ENCODE measurements at places on chromosomes 5 and 9.

DNA sequence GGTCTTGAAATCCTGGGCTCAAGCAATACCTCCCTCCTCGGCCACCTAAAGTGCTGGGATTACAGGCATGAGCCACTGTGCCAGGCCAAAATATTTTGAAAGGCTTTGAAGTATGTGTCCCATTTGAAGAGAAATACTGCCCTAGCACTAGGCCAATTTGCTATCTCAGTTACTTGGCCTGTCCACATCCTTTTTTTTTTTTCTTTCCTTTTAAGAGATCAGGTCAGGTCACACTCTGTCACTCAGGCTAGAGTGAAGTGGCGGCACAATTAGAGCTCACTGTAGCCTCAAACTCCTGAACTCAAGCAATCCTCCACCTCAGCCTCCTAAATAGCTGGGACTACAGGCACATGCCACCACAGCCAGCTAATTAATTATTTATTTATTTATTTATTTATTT lies 84.2 kb downstream of the NR6A1 start:
- no peak for DNase-seq

GRCh38 chr5:53671447-53671846 lies 111.0 kb downstream of the NDUFS4 start:
- DNase-seq: no peak

GRCh38 chr9:124423155-124423554 lies 7.9 kb upstream of the PSMB7 start:
- DNase-seq: no peak

DNA sequence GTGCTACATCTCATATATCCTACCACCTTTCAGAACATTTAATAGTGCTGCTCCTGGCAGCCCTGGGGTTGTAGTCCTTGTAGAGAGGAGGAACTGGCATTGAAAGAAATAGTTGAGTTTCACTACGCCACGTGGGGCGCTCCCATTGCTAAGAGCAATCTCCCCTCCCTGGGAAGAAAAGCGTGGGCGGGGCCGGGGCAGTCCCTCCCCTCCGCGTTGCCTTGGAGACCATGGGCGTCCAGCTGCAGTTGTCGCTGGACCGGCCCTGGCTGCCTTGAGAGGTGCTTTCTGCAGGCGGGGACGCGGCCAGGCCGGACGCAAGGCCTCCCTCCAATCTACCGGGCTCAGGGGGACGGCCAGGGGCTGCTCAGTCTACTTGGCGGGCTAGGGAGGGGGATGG lies 368 bp upstream of the CCDC180 start:
- no peak for DNase-seq

GRCh38 chr9:107999011-107999410 lies 509.4 kb upstream of the KLF4 start:
- no peak for DNase-seq

- DNase-seq: no peak
Observed at GRCh38 chr5:73701566-73701965, 75.6 kb downstream of the ARHGEF28 start.

DNA sequence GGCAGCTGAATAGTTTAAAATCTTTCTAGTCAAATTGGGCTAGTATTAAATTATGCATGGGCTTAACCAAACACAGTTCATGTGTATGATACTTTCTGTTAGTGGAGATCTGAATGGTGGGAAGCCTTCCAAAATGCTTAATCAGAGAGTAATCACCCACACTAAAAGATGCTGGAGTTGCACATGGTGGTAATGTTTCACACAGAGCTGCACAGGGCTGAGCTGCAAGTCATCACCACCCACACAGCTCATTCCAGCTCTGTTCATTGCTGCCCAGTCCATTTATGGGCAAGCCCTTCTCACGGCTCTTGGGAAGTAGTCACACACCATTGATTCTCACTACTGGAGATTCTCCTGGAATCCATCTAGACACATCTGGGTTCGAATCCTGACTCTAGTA lies 351.5 kb upstream of the KCNN2 start:
- DNase-seq: no peak

DNA sequence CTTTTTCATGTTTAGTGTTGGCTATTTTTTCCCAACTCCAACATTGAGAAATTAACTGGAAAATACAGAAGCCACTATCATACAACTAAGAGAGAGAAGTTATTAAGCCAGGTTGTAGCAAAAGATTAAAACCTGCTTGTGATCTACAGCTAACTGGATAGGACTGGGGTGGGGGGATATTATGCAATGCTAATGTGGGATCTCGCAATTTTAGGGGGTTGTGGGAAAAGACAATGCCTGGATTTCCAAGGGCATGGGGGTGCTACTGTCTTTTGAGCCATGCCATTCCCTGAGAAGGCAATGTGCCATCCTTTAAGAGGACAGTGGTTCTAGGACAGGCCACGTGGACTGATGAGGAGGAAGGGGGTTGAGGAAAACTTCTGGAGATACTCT lies 46.5 kb downstream of the MARCHF3 start:
- DNase-seq: no peak

GRCh38 chr9:27701016-27701415 lies 127.7 kb upstream of the C9orf72 start:
- no peak for DNase-seq

DNA sequence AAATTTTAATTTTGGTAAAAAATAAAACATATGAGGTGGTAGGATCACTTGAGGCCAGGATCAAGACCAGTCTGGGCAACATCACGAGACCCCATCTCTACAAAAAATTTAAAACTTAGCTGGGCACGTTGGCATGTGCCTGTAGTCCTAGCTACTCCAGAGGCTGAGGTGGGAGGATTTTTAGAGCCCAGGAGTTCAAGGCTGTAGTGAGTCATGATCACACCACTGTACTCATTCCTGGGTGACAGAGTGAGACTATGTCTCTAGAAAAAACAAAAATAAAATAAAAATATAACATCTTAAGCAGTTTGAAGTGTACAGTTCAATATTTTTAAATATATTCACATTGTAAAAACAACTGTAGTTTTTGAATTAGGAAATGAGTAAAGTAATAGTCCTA lies 108.3 kb downstream of the SMIM15 start:
- DNase-seq: no peak

- no peak for DNase-seq
Observed at GRCh38 chr5:139492700-139493192, 10.2 kb upstream of the STING1 start.

DNA sequence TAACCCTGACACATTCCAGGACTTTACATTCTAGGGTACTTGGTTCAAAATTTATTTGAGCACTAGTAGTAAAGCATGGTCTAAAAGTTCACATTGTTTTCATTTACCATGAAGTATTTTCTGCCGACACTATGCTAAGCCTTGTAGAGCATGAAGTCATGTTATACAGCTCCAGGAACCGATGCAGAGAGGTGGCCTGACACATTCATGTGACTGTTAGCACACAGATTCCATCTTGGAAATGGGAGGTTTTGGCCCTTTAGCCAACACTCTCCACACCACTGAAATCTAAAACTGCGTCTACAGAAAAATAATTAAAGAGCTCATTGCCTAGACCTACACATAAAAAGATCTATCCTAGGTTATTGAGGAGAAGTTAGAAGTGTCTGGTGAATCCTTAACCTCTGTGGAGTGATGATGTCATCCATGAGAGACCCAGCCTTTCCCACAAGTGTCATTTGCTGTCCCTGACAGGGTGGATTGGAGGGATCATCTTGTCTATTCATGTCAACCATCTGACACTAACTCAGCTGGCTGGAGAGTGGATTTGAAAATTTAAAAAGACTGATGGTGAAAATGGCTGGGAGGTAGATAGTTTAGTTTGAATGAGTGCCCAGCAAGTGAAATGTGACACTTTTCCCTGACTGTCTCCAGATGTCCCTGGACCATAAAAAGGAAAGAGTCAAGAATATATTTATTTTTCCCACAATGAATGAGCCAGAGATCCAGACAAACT lies 1.3 kb downstream of the RANBP3L start:
- DNase-seq: no peak

DNA sequence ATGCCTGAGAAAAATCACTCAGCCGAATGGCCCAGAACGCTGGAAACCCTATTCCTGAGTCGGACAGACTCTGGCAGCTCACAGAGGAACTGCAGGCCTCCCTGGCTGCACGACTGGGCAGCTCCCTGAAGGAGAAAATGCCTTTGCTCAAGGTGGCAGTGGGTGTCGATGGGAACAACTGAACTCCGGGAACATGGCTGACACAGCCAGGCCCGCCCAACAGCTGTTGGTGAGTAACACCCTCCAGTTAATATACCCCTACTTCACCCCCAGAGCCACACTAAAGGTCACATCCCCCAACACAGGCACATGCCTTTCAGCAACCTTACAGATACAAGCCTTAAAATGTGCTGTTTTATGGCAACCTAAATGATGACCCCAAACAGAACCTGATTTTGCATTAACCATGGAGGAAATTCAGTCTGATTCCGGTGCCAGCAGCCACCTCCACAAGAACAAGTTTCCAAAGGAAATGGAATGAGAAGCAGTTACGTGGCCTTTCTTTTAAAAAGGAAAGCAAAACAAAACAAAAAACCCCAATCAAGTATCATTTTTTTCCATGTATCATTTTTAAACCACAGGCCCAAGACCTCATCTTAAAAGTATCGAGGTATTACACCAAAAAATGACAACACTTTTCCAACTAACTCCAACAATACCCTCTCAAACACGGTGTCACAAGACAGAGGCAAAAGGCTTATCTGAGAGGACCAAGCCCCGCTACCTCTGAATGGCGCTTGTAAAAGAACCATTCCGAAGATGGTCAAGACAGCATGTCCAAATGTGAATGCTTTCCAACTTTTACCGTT lies 3.1 kb downstream of the KLF9 start:
- DNase-seq: peak; percentile 88

GRCh38 chr9:114779352-114779845 lies 26.4 kb downstream of the TNFSF15 start:
- no peak for DNase-seq

DNA sequence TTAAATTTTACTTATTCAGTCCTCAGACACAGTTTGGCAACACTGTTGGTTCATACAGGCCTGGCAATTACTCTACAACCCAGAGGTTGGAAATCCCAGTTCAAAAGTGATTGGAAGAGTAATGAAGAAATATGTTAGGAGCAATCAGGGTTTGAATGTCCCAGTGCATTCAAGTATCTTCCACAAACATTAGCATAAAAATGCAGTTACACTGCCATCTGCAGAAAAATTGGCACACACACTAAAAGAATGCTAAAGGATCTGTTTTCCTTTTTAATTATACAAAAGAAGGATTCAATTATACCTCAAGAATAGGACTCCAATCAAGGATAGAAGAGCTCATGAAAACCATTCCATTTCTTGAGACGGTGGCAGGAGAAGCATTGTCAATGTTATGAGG lies 130.2 kb downstream of the DNAH5 start:
- DNase-seq: no peak

DNA sequence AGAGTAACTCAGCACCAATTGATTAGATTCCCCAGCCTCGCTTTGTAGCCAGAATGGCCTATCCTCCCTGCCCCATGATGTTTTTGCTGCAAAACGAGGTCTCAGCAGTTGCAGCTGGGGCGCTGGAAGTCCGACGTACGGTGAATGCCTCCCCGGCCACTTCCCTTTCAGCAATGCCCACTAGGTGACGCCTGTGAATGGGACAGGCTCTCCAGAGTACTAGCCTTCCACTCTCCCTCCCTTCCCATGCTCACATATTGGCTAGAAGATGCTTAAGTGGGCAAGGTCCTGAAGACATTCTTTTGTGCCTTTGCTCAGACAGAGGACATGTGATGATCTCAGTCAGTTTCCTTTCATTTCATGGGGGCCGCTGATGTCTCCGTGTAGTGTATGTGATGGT lies 50.8 kb downstream of the DMRT2 start:
- no peak for DNase-seq

- DNase-seq: no peak
Observed at GRCh38 chr9:87389936-87390335, 107.7 kb upstream of the DAPK1 start.

DNA sequence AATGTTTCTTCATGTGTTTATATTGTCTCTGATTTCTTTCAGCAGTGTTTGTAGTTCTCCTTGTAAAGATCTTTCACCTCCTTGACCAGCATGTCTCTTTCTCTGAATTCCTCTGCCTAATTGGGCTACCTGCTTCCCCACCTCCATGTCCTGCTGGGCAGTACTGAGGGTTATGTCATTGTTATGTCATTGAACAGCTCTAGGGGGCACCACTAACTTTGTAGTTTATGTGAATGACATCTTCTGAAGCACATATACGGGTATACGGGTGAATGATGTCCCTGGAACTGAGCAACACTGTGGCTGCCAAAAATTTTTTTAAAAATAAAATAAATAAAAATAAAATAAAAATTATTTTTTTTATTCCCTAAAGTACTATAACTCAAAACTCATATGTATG lies 16.9 kb upstream of the SNCAIP start:
- DNase-seq: no peak

DNA sequence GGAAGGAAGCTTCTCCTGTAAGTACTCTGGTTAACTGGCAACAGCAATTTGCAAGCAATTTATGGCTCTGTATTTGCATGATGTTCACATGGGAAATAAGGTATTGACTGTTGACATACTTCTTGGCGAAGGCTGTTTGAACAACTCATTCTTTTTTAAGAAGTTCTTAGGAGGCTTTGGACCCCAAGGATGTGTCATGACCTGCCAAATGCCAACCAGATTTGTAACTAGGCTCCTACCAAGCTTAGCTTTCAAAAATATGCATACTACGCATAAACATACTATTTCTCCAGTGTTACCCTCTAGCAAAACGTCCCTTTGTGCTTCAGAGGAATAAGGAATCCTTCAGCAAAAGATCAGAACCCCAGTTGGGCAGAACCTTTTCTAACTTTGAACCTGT lies 165.2 kb upstream of the MSX2 start:
- no peak for DNase-seq

- no peak for DNase-seq
Observed at GRCh38 chr5:150162142-150162513, 4.5 kb upstream of the CDX1 start.

GRCh38 chr5:143101121-143101520 lies 302.4 kb downstream of the NR3C1 start:
- DNase-seq: no peak

DNA sequence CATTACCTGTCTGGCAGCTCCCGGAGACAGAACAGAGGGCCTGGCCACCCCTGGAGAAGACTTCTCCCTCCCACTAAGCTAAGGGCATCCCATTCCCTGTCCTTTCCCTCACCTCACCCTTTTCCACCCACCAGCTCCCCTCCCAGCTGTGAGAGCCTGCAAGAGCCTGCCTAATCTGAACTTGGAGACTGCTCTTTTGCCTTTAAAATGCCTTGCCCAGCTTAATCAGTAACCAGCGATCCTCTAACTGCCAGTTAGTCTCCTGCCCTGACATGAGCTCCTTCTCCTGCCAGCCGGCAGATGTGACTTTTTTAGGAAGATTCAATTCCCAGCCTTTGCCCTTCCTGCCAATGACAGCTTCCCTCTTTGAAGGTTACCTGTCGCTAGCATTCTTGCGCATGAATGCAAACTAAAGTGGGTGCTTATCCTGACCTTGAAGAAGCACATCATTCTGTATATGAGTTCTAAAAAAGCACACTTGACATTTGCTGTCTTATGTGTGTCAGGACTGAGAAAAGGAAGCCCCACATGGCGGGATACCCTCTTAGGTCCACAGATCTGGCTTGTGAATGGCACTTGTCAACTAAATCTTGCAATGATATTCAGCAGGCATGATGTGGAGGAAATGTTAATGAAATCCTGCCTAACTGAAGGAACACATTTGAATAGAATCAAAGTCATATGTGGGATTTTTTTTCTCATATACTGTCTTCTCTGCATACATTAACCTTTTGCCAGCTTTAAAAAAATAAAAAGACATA lies 411.2 kb upstream of the SLC30A5 start:
- DNase-seq: no peak
